Gastrocnemius medialis (tissue), 4 donors: ENCODE measurements at places on chromosomes 3 and 15.

GRCh38 chr3:23248594-23249131 is 45.5 kb downstream of the UBE2E2 start:
- peaks cover 41% of the 10 kb centered on the region for H3K4me1 ChIP-seq
- no peak for DNase-seq
- H3K27me3 ChIP-seq: no peaks in the 10 kb centered on the region
- H3K27ac ChIP-seq: no peak overlapping the region
- H3K4me3 ChIP-seq: no peak overlapping the region

- no peaks in the 10 kb centered on the region for H3K36me3 ChIP-seq
- H3K4me1 ChIP-seq: no peaks in the 10 kb centered on the region
- no peaks in the 10 kb centered on the region for H3K27me3 ChIP-seq
- H3K27ac ChIP-seq: no peak overlapping the region
- DNase-seq: no peak
Observed at GRCh38 chr3:3665961-3666640, 133.1 kb upstream of the LRRN1 start.

DNA sequence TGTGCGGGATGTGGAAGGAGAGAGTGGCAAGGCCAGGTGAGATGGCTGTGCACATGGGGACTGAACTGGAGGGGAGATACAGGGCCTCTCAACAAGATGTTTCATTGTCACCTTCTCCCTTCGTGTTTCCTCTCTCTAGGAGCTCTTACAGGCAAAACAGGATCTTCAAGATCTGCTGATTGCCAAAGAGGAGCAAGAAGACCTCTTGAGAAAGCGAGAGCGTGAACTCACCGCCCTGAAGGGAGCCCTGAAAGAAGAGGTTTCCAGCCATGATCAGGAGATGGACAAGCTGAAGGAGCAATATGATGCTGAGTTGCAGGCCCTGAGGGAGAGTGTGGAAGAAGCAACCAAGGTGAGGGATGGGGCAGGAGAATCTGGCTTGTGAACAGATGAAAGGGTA is 85.2 kb downstream of the CGNL1 start:
- DNase-seq: no peak
- H3K27ac ChIP-seq: no peak overlapping the region
- no peaks in the 10 kb centered on the region for H3K27me3 ChIP-seq

GRCh38 chr3:112350018-112350810 is 17.3 kb downstream of the CD200 start:
- H3K4me1 ChIP-seq: no peaks in the 10 kb centered on the region
- H3K27ac ChIP-seq: no peak overlapping the region
- no peak for DNase-seq

DNA sequence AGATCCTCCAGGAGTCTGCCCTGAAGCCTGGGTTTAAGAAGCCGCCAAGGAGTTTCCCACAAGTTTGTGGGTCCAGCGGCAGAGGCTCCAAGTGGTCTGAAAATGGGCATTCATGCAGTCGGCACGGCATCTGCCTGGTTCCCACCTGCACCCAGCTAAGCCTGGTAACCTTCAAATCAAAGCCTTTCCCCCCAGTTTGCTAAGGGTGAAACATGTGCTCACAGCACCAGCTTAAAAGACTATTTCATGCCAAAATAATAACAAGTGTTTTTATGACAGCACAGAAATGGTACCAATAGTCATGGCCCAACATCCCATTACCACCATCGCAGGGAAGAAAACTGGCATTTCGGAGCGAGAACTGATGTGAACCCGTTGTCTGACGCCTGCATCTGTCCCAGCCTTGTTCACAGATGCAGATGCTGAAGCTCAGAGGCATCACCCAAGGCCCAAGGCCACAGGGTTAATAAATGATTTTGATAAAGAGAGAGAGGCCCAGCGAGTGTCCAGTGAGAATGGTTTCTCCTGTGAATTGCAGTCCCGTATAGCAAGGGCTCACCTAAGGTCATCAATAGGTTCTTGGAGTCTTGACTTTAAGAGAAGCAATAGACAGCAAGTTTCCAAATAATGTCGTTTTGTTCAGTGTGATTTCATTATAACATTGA is 188.0 kb upstream of the TPM1 start:
- H3K27me3 ChIP-seq: no peaks in the 10 kb centered on the region
- H3K4me3 ChIP-seq: no peak overlapping the region
- DNase-seq: no peak
- H3K4me1 ChIP-seq: peaks cover 6% of the 10 kb centered on the region

- no peaks in the 10 kb centered on the region for H3K27me3 ChIP-seq
- H3K4me3 ChIP-seq: no peak overlapping the region
- H3K36me3 ChIP-seq: no peaks in the 10 kb centered on the region
- no peak for DNase-seq
Observed at GRCh38 chr3:187263270-187263669, 28.3 kb downstream of the MASP1 start.

DNA sequence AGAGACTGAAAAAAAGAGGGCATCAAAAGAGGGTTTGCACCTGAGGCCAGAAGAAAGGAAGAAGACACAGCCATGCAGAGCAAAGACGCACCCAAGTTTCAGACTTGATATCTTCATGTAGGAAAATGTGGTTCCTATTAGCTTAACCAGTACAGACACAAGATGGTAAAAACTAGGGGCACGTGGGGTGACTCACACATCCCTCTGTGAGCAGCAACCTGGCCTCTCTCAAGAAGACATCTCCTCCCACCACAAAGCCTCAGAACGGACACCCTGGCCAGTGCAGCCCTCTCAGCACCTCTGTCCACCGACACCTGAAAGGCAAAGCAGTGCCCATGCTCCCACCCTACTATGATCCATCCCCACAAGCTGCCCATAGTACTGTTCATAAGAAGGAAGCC is 33.3 kb downstream of the GLB1 start:
- no peak overlapping the region for H3K27ac ChIP-seq
- H3K36me3 ChIP-seq: peaks cover 56% of the 10 kb centered on the region
- no peaks in the 10 kb centered on the region for H3K4me1 ChIP-seq
- no peaks in the 10 kb centered on the region for H3K27me3 ChIP-seq
- H3K4me3 ChIP-seq: no peak overlapping the region

DNA sequence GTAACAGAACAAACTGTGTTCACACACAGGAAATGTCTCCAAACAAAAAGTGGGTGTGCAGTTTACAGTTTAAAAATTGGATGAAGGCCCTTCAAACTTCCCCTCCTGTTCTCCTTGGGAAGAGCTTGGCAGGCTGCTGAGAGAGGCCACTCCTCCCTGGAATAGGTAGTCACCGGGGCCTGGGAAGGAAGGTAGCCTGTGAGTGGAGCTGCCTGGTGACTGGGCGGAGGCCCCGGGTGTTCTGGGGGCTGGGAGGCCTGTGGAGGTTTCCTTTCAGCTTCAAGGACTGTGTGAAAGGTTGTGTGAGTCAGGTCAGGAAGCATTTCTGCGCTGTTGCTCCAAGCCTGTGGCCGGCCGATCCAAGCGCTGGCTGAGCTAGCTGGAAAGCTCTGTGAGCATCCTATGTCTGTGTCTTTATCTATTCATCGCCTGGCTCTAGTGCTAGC is 14.1 kb downstream of the SLCO3A1 start:
- DNase-seq: peak; percentile 56
- no peaks in the 10 kb centered on the region for H3K36me3 ChIP-seq
- H3K4me1 ChIP-seq: peaks cover 52% of the 10 kb centered on the region
- H3K4me3 ChIP-seq: no peak overlapping the region

GRCh38 chr3:184258926-184259325 is 2.4 kb downstream of the CAMK2N2 start:
- no peak for DNase-seq
- H3K4me1 ChIP-seq: peaks cover 10% of the 10 kb centered on the region
- no peak overlapping the region for H3K27ac ChIP-seq
- H3K27me3 ChIP-seq: peaks cover 35% of the 10 kb centered on the region
- no peaks in the 10 kb centered on the region for H3K36me3 ChIP-seq
- H3K4me3 ChIP-seq: no peak overlapping the region

DNA sequence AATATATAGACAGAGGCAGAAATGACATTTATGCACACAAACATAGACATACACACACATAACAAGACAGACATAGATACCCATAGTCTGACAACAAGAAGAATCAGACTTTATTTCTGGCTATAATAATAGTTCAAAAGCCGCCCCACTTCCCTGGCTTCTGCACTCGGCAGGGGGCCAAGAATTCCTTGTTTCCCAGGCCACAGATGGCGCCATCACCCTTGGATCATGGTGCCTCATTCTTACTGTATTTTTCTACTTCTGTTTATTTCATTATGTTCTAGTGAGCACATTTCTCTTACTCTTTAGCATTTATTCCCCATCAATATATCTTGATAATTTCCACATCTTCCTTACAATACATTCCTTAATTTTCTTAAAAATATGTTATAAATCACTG is 387.5 kb downstream of the NLGN1 start:
- H3K27me3 ChIP-seq: no peaks in the 10 kb centered on the region
- no peak overlapping the region for H3K4me3 ChIP-seq
- no peak overlapping the region for H3K27ac ChIP-seq
- DNase-seq: no peak

DNA sequence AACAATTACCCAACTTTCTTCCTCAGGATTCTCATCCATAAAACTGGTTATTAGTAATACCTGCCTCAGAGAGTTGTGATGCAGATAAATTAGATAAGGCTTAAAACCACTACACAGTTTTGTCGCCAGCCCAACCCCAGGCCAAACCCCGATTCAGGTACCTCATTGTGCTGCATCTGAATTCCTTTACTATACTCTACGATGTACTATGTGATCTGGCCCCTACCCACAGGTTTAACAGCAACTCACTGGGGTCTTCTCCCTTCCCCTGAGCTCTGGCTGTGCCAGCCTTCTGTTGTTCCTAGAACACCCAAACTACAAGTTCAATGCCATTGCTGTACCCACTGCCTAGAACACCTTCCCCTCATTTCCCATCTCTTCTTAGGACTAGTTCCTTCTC is 64.6 kb downstream of the MYO5A start:
- no peaks in the 10 kb centered on the region for H3K27me3 ChIP-seq
- H3K4me3 ChIP-seq: no peak overlapping the region
- DNase-seq: no peak

DNA sequence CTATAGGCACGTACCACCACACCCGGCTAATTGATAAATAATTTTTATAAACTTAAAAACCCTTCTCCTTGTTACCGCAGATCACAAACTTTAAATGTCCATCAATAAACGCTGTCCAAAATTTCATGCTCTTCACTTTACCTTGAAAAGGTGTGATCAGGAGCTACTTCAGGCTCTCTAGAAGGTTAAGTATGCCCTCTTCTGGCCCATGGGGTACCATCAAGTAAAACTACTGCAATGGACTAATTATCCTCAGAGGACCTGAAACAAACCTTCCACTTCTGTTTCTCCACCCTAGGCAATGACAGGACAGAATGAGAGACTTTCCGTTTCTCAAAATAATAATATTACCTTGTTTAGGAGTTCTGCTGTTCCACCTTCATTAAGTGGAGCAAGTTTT is 9.2 kb downstream of the LZTFL1 start:
- no peak overlapping the region for H3K27ac ChIP-seq
- no peak overlapping the region for H3K4me3 ChIP-seq
- no peaks in the 10 kb centered on the region for H3K4me1 ChIP-seq

- no peak for DNase-seq
- H3K4me3 ChIP-seq: no peak overlapping the region
- H3K27me3 ChIP-seq: no peaks in the 10 kb centered on the region
- no peaks in the 10 kb centered on the region for H3K36me3 ChIP-seq
Observed at GRCh38 chr15:77402740-77403379, 17.0 kb downstream of the PEAK1 start.

GRCh38 chr3:52834871-52835501 is at the start of gene MUSTN1:
Gene MUSTN1 (minus strand): TSS chr3:52835019. CDS start chr3:52834948, 71 bp downstream.
- H3K27me3 ChIP-seq: no peaks in the 10 kb centered on the region
- H3K4me1 ChIP-seq: peaks cover 85% of the 10 kb centered on the region
- peaks cover 4% of the 10 kb centered on the region for H3K36me3 ChIP-seq
- peak within 1 kb of the TSS; percentile 44 for H3K4me3 ChIP-seq

GRCh38 chr3:58628823-58629562 is 37.6 kb downstream of the FAM3D start:
- no peaks in the 10 kb centered on the region for H3K27me3 ChIP-seq
- H3K4me1 ChIP-seq: peaks cover 26% of the 10 kb centered on the region
- peak overlapping the region; percentile 46 for H3K27ac ChIP-seq
- no peak overlapping the region for H3K4me3 ChIP-seq

- DNase-seq: no peak
- no peaks in the 10 kb centered on the region for H3K36me3 ChIP-seq
- H3K27ac ChIP-seq: no peak overlapping the region
- H3K27me3 ChIP-seq: no peaks in the 10 kb centered on the region
- H3K4me3 ChIP-seq: no peak overlapping the region
Observed at GRCh38 chr15:61380270-61380669, 151.2 kb upstream of the RORA start.

DNA sequence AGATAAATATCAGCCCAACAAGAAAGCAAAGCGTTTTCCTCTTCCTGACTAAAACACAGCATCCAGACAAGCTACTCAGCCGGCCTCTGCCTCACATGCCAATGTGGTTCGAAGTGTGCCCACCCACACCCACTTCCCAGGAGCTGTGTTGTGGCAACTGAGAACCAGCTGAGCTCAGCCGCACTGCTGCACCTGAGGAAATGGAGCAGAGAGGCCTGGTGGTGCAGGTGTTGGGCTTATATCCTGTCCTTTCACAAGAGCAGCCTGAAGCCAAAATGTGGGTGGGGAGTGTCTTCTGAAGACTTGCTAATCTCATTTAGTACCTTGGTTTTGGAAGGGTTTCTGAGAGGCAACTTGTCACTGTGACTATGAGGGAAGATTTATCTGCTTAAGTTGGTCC is 23.0 kb upstream of the RETNLB start:
- no peak overlapping the region for H3K27ac ChIP-seq
- no peaks in the 10 kb centered on the region for H3K4me1 ChIP-seq
- H3K36me3 ChIP-seq: no peaks in the 10 kb centered on the region

- H3K27ac ChIP-seq: no peak overlapping the region
- no peaks in the 10 kb centered on the region for H3K36me3 ChIP-seq
- no peak overlapping the region for H3K4me3 ChIP-seq
- H3K4me1 ChIP-seq: no peaks in the 10 kb centered on the region
Observed at GRCh38 chr15:82688691-82689090, 21.0 kb downstream of the AP3B2 start.

GRCh38 chr15:93250950-93251349 is 161.9 kb upstream of the RGMA start:
- H3K36me3 ChIP-seq: no peaks in the 10 kb centered on the region
- no peak for DNase-seq
- peak overlapping the region; percentile 42 for H3K27ac ChIP-seq

GRCh38 chr3:12840591-12841148 is 695 bp downstream of the RPL32 start:
- peak overlapping the region; percentile 92 for H3K27ac ChIP-seq
- no peak for DNase-seq
- H3K4me1 ChIP-seq: peaks cover 40% of the 10 kb centered on the region
- no peaks in the 10 kb centered on the region for H3K36me3 ChIP-seq
- no peaks in the 10 kb centered on the region for H3K27me3 ChIP-seq

DNA sequence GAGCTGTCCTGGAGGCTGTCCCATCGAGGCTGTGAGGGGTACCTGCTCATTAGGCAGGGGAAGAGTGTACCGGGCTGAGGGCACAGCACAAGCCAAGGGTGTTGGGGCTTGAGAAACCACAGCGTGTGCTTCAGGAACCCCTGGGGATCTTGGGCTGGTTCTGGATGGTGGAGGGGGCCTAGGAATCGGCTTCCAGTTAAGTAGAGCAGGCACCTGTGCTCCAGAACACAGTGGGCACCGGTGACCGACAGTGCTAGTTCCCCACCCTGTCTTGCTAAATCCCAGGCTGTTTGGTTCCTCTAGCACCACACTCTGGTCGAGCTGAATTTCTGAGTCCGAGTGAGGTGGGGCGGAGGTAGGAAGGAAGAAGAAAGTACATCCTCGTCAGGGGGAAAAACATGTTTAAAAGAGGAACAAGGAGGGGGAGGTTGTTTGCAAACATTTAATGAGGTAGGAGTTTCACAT is 29.1 kb downstream of the SLC6A6 start:
- H3K36me3 ChIP-seq: no peaks in the 10 kb centered on the region
- DNase-seq: no peak
- peaks cover 89% of the 10 kb centered on the region for H3K4me1 ChIP-seq
- no peaks in the 10 kb centered on the region for H3K27me3 ChIP-seq
- H3K4me3 ChIP-seq: peak overlapping the region; percentile 22
